ENCODE measurements at places on chromosomes 12 and 14. TPM values are rescaled to one million over a fixed set of nuclear protein-coding genes. Genes with fewer than 3 reads are reported as not detected.

DNA sequence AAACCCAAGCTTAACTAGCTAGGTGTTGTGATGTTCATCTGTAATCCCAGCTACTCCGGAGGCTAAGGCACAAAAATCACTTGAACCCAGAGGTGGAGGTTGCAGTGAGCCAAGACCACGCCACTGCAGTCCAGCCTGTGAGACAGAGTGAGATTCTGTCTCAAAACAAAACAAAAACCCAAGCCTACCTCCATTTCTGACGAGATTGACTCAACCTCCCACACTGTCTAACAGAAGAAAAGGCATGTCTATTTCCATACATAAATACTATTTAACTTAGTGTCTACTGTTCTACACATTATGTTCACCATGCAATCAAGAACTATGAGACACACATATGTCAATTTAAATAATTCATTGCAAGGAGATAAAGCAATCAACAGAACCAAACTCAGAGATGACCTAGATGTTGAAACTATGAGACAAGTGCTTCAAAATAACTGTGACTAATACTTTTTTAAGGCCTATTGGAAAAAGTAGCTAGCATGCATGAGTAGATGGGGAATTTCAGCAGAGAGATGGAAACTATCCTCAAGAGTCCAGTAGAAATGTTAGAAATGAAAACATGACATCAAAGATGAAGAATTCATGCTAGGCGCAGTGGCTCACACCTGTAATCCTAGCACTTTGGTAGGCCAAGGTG is 75.9 kb upstream of the DHRS4 start:
- DNase-seq: no peak

Gene RPL10L
- not detected for polyA plus RNA-seq

DNA sequence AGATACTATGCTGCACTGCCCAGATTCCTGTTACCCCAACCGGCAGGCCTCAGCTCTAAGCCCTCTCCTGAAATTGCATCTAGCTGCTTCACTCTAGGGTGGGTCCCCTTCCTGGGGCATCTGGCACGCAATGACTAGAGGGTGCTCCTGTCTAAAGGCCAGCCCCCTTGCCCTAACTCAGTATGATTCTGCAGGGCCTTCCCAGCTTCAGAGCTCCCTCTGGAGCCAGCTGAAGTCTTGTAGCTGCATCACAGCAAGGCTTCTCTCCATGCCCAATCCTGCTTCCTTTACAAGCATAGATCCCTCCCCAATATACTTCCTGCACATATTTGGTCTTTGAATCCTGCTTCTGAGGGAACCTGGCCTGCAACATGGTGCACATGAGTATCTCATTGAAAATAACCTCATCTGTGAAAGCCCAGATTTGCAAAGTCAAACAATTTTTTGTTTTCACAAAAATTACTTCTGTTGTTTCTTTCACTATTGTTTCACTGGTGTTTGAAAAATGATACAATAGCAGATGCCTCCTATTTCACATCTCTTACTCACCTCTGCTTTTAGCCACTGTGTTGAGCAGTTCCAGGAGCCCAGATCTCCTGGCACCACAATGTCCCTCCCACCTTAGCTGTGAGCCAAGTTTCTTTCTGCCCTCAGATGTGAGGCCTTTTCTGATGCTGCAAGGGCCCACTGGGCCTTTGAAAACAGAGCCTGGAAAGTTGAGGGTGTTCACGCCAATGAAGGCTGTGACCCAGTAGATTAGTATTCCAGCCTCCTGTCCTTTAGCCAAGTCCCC is 169.5 kb upstream of the EGLN3 start:
- no peak for DNase-seq

DNA sequence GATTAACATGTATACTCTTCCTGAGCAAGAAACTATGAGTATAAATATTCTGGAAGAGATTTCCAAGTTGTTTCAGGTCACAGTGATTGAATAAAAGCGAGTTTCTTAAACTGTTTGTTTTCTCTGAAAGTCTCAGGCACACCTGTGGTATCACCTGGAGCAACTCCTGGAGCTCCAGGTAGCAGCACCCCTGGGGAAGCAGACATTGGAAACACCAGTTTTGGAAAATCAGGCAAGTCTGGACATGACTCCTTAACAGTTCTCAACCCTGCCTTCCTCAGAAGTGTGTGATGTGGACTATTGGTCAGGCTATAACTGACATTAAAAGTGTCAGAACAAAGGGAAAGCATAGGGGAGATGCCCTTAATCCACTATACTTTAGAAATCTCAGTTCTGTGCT is 217.6 kb upstream of the CNTN1 start:
- DNase-seq: no peak

Gene TSPAN9
- polyA plus RNA-seq: not detected

Gene TMEM132D
- not detected for polyA plus RNA-seq

Gene ALDH1L2
- polyA plus RNA-seq: not detected

GRCh38 chr14:62532181-62532580 is 513.1 kb downstream of the KCNH5 start:
- no peak for DNase-seq

DNA sequence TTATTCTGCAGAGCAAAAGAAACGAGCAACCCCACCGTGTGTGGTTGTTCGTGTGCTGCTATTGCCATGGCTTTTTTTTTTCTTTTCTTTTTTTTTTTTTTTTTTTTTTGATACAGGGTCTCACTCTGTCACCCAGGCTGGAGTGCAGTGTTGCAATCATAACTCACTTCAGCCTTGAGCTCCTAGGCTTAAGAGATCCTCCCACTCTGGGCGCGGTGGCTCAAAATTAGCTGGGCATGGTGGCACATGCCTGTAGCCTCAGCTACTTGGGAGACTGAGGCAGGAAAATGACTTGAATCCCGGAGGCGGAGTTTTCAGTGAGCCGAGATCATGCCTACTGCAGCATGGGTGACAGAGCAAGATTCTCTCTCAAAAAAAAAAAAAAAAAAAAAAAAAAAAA is 144.2 kb downstream of the ESR2 start:
- no peak for DNase-seq

Gene KSR2
- not detected for polyA plus RNA-seq

Gene TC2N
- polyA plus RNA-seq: 167 TPM

Gene SOAT2
- polyA plus RNA-seq: 0.71 TPM

- no peak for DNase-seq
Observed at GRCh38 chr14:68726093-68726695, 66.7 kb downstream of the ZFP36L1 start.

Gene ZNF891
- 0.82 TPM for polyA plus RNA-seq

DNA sequence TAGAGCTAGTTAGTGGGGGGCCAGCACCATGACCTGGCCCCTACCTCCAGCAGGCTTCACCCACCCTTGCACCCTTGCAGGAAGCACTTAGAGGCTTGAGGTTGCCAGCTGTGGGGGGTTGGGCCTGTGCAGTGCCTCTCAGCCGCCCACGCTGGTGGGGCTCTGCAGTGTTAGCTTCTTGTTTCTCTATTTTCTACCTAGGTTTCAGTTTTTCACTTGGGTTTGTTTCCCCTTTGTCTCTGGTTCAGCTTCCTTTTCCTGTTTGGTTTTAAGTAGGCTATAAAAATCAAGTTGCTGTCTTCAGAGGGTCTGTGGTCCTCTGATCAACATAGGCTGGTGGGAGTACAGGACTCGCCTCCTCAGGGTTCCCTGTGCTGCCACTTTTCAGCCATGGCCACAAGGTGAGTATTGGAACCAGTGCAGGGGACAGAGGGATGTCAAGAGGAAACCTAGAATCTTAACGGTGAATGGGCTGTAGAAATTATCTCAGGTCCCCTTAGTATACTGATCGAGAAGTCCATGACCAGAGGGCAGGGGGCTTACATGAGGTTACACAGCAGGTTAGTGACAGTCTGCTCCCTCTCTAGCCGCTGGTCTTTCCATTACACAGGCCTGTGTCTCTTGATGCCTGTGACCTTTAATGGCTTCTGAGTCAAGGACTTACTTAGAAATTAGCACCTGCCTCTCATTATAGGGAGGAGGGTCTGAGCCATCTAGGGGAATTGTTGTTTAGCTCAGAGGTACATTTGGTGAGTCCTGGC is at the start of gene EVL:
Gene EVL (plus strand): TSS at position 312 of the 761 bp plus-strand sequence. CDS start 79 bp downstream, at position 391.
- peak; percentile 87 for DNase-seq

GRCh38 chr12:19998411-19998810 is 369.9 kb upstream of the PDE3A start:
- no peak for DNase-seq

Gene PRKD1
- not detected for polyA plus RNA-seq

- DNase-seq: no peak
Observed at GRCh38 chr12:121300083-121300819, 3.7 kb upstream of the CAMKK2 start.

DNA sequence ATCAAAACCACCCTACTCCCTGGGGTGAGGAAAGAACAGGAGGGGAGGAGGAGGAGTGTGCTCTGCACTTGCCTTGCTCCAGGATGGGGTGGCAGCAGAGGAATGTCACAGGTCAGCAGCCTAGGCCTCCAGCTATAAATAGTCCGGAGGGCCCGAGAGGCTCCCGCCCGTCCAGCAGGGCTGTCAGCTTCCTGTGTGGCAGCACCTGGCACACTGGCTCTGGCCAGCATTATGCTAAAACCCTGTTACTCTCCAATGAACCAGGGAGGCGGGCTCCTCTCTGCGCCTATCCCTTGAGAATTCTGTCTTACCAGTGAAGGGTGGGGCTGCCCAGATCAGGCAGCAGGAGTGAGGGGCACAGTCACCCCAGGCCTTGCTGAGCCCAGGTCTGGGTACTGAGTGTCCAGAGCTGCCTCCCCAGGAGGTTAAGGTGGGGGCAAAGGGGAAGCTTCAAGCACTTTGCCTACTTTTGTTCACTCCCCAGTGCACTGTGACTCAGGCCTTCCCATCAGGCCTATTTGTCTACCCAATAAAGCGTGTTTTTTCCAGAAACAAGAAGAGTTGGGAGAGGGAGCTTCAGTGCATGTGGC is 1.2 kb upstream of the COX14 start:
- DNase-seq: no peak

GRCh38 chr12:57208631-57209282 is 7.8 kb upstream of the NXPH4 start:
- DNase-seq: no peak

Gene CLEC1B
- not detected for polyA plus RNA-seq

DNA sequence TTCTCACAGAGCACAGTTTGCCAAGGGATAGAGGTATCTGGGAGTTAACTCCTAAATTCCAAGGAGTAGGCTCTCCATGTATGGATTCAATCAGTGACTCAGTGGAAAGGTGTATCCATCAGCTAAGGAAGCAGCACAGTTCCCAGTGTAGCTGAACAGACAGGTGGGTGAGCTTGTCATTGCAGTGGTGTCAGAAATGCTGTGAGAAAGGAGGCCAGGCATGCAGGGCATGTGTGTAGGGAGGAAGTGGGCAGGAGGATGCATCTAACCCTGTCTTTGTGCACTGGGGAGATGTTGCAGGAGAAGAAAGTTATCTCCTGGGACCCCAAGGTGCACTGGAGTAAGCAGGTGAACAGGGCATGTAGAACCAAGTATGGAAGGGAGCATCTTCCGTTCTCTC is 539.0 kb downstream of the VRK1 start:
- no peak for DNase-seq

Gene TCL1B
- polyA plus RNA-seq: not detected

- DNase-seq: no peak
Observed at GRCh38 chr12:26152507-26153102, 27.8 kb upstream of the BHLHE41 start.

GRCh38 chr12:132172619-132173018 is 28.4 kb downstream of the NOC4L start:
- DNase-seq: no peak

Gene OVCH1
- polyA plus RNA-seq: not detected

DNA sequence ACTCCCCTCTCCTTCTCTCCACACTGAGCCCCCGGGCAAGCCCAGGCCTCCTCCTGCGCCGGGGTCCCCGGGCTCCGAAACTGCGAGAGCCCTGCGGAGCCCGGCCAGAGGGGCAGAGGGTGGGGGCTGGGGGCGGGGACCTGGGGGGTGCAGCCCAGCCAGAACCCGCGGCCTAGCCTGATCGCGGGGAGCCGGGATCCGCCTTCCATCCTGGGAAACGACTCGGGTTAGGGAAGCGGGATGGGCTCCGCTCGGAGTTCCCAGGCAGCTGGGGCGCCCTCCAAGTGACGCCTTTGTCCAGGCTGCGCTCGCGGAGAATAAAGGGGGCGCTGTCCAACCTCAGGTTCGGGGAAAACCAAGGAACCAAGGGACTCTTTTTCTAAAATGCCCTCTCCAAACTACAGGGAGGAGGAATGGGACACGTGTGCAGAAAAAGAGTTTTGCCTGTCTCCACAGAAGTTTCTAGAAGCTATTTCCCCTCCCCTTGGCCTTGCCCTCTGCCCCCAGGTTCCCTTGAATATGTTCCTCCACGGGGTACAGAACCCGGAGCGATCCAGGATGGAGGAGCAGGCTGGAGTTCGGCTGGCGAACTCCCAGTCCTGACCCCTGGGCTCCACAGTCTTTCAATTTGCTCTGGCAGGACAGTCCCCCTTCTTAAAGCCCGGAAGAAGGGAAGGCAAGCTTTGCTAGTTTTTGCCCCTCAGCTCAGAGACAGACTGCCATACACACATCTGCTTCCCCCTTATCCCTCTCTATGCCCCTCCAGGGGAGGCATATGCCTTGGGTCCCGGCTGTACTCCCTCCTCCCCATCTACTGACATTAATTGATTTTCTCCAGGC is 13.9 kb downstream of the NKX2-1 start:
- no peak for DNase-seq

- no peak for DNase-seq
Observed at GRCh38 chr14:99077076-99077843, 194.7 kb downstream of the BCL11B start.

Gene TAS2R10
- polyA plus RNA-seq: not detected

DNA sequence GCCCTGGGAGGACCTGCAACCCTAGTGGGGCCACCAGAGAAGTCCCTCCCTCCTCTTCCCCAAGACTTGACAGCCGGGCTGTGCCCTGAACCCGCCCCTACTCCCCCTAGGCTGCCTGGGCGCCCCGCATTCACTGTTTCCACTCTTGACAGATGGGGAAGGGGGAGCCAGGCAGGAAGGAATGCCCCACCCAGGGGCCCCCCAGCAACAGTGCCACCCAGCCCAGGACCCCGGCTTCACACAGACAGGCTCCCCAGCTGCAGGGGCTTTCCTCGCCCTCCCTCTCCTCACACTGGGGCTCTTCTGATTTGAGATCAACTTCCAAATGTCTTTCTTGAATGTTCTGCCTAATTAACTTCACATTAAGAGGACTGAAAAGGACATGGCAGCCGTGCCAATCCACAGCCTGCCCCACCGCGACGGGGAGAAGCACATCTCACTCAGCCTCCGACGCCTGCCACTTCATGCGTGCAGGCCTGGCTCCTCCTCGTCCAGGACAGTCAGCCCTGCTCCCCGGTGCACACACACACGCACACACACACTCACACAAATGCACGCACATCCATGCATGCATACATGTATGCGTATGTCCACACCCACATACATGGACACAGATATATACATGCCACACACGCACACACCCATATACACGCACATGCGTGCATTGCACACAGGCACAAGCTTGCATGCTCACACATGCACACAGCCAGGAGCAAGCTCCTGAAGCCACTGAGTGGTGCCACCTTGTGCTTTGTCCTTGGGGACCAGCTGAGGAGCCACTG is 19.6 kb upstream of the C14orf180 start:
- no peak for DNase-seq

DNA sequence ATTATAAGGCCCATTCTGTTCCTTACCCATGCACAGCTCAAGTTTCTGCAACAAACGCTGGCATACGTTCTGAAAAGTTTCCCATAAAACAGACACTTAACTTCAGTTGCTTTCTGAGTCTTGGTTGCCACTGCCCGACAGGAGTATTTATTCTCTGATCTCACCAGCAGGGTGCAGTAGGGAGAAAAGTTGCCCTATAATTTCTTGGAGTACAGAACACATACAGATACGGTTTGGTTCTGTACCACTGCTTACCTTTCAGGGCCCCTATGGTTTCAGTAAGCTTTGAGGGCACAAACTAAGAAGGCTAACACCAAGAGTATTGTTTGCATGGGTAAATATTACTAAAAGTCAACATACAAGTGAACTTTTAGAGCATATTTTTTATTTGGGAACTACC is 77.9 kb downstream of the SPATA7 start:
- no peak for DNase-seq

Gene LRRK2
- polyA plus RNA-seq: 0.05 TPM
